ENCODE measurements at places on chromosomes 1 and 21.

DNA sequence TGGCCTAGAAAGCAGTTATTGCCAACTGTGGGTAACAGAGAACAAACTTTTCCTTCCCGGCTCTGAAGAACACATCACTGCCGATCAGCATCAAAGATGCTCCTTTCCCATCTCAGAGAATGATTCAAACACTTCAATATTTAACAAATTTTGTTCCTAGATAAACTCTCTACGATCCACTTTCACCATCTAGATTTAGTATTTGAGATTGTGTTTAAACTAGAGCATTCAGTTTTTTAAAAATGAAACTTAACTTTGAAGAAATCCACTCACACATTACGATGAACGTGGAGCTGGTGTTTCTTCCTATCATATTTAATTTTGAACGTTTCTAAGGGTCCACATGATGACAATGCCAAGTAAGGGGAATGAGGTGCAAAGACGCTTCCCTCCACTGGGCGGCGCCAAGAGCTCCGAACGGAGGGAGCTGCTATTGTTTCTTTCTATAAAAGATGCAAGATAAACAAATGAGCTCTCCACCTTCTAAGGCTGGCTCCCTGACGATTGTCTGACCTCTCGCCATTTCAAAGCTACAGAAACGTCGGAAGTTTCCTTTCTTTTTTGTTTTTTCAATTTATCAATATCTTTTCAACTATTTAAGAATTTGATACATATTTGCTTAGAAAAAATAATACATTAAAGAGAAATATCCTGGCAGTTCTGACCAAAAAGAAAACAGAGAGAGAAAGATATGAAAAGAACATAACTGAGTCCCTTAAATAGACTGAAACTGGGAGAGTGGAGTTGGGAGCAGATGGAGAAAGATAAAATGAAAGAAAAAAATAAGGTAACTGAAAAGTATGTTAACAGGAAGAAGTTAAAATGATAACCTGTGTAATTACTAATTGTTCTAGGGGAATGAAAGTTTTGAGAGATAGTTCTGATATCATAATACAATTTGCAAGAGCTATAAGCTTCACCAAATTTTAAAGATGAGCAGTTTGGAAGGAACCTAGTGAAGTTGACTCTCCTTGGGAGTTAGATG is 4.4 kb upstream of the BARHL2 start:
- peak; percentile 85 for DNase-seq

DNA sequence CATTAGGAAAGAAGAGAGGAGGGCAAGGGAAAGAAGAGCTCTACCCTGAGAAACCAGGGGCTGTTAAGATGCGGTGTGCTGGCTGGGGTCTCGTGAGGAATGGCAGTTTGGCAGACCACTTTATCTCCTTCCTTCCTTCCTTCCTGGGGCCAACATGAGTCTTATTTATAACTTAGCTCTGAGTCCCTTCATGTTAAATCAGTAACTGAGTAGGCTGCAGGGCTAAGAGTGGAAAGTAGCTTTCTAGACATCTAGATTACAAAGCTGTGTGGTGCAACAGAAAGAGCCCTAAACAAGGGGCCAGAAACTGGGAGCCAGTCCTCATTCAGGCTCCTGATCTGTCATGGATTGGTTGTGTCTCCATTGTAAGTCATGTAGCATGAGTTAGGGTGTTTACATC is 135.4 kb upstream of the DUSP10 start:
- no peak for DNase-seq

DNA sequence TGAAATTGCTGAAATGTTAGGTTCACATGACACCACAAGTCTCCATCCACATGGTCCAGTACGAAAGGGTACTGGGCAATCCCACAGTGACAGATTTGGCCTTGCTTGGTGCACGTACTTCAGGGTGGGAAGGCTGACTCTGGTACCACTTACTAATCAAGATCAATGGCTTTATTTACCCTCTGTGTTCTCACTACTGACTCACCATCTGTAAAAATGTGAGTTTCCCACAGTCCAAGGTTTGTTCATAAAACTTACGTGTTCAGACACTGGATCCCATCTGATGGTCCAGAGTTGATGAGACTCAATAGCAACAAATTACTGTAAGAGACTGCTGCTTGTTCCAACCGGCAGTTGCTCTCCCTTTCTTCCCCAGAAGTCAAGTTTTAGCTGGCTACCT is 231.7 kb downstream of the LMX1A start:
- no peak for DNase-seq

GRCh38 chr1:29186252-29186651 is 4.6 kb upstream of the SRSF4 start:
- DNase-seq, result no peak

- no peak for DNase-seq
These were observed 65.0 kb downstream of the LRRC40 start for GRCh38 chr1:70140343-70140742.

DNA sequence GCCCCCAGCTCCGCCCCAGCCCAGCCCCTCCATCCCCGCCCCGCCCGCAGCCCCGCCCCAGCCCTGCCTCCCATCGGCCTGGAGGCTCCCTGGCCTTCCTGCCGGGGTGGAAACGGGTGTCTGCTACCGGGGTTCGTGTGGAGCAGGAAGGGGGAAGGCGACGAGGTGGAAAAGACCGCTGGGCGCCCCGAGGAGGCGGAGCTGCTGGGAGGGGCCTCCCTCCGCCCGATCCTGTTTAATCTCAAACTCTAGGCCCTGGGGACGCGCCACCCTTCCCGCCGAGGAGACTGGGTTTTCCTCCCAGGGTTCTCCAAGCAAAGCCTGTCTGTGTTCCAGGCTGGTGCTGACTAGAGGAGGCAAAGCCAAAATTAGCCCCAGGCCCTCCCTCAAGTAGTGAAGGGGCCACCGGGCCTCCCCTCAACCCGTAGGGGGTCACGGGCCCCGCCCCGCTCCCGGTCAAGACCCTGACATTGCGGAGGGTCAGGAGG is 16.2 kb upstream of the TTLL10 start:
- peak; percentile 60 for DNase-seq

GRCh38 chr1:108120163-108120562 is 80.0 kb downstream of the SLC25A24 start:
- no peak for DNase-seq

DNA sequence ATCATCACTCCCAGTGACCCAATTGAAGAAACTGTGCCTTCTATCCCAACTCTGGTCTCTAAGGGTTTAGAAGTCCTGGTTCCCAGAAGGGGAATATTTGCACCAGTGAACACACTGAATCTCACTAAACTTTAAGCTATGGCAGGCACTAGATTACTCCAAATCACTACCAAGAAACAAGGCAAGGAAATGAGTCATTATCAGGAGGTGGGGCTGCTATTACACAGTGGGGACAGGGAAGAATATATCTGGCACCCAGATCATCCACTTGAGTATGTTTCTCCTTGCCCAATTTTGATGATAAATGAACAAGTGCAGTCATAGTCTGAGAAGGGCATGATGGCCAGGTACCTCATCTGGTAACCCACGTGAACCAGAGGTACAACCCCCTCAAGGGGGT is 7.0 kb downstream of the MRPL9 start:
- DNase-seq, result no peak

- DNase-seq, result no peak
These were observed 35.7 kb downstream of the C1orf216 start for GRCh38 chr1:35683012-35683411.

DNA sequence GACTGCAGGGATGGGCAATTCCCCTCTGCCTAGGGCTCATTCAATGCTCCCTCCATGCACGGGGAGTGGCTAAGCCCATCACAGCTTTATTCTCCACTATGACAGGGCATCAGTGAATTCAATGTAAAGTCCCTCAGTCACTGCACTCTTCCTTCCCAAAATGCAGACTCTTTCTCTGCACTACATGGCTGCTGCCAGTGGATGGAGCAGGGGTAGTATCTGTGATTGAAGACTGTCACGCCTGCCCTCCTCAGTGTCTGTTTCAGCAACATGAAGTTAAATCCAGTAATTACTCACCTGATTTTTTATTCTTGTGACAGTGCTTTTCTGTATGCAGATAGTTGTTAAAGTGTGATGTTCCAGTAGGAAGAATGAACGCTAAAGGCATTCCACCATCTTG is 1323.2 kb downstream of the AMY1C start:
- no peak for DNase-seq

DNA sequence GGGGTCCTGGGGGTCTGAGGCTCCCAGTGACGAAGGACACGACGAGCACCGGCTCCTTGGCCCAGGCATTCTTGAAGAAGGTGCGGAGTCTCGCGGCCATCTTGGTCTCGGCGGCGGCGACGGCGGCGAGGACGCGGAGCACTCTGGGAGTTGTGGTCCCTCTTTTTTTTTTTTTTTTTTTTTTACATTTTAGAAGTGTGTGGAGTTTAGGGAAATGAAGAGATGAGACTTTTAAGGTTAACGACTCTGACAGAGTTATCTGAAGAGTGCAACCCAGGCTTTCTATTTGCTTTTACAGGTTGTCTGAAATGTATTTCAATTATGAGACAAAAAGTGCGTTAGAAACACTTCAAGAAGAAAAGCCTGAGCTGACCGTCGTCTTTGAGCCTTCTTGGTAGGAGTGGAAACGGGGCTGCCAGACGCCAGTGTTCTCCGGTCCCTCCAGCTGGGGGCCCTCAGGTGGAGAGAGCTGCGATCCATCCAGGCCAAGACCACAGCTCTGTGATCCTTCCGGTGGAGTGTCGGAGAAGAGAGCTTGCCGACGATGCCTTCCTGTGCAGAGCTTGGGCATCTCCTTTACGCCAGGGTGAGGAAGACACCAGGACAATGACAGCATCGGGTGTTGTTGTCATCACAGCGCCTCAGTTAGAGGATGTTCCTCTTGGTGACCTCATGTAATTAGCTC is 9.7 kb downstream of the OR2B11 start:
- DNase-seq, result peak; percentile 15

DNA sequence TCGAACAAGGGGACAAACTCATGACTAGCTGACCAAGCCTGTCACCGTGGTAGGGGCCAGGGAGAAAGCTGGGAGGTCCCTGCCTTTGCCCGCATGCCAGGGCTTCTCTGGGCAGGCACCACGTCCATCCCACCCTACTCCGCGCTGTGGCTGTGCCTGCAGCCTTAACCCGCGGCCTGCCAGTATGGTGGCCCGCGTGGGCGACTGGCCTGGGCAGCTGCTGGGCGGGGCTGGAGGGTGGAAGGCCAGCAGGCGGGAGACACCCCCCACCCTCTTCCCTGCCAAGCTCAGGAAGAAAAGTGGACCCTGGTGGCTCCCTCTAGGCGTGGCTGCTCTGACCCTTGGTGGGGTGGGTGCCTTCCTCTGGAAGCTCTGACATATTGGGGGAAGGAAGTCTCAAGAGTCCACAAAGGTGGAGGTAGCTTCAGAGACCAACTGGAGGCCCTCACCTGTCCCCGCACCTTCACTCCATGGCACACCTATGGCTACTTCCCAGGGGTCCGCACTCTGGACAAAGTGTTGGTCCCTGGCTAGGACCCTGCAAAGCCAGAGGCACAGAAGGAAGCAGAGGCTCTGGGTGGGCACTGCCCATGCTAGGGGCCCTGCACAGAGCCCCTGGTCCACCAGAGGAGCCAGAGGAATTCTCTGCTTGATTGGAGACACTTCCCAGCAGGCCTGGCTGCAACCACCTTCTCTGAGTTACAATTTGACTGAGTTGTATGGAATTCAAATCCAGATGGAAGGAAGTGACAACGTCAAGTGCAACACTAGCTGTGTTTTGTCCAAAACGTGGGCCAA is 3.3 kb upstream of the SKI start:
- DNase-seq, result no peak

- DNase-seq, result no peak
These were observed 256.3 kb upstream of the ADGRL4 start for GRCh38 chr1:79262745-79263258.

DNA sequence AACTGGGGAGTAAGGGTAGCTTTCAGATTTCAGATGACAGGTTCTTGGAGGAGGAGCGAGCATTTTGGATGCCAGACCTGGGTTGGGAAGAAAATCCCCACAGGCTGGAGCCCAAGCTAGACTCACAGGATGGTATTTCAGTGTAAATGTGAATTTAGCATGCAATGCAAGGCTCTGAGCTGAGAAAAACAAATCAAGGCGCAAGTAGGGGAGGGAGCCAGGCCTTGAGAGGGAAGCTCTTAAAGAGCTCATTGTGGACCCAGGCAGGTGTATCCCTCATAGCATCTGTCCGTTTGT is 386.1 kb downstream of the MATN1 start:
- peak; percentile 19 for DNase-seq

- no peak for DNase-seq
These were observed 357.1 kb downstream of the OMA1 start for GRCh38 chr1:58189453-58189852.

DNA sequence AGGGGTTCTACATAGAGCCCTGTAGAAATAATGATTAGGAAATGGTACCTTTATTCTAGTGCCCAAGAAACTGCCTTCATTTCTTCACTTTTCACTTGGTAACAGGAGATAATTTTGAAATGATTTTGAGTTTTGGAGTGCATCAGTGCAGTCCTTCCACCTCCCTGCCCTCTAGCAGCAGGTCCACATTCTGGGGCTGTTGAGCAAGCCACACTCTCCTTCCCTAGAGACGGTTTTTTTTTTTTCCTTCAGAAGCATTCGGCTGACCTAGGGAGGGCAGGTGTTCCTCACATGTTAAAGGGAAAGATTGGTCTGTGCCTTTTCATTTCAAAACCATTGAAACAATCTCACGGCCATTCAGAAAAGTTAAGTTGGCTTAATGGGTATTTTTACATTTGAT is 39.8 kb downstream of the SLC37A1 start:
- DNase-seq, result no peak

DNA sequence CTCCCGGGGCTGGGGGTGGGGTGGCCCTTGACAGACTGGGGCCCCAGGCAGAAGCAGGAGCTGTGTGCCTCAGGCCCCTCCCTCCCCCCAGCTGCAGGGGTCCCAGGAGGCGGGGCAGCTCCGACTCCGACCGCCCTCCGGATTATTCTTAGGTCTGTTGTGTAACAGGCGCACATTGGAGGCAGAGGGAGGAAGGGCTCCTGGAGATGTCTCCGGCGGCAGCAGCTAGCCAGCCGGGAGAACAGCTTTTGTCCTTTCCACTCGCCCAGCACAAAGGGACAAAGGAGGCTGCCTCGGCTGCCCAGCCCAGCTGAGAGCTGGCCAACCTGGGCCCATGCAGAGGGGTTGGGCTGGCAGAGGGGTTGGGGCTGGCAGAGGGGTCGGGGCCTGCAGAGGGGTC is 29.7 kb upstream of the PLCH2 start:
- DNase-seq, result no peak

- DNase-seq, result no peak
These were observed 35.5 kb upstream of the ZNF362 start for GRCh38 chr1:33220676-33221384.

- no peak for DNase-seq
These were observed 222.7 kb downstream of the TM2D1 start for GRCh38 chr1:61501971-61502916.

DNA sequence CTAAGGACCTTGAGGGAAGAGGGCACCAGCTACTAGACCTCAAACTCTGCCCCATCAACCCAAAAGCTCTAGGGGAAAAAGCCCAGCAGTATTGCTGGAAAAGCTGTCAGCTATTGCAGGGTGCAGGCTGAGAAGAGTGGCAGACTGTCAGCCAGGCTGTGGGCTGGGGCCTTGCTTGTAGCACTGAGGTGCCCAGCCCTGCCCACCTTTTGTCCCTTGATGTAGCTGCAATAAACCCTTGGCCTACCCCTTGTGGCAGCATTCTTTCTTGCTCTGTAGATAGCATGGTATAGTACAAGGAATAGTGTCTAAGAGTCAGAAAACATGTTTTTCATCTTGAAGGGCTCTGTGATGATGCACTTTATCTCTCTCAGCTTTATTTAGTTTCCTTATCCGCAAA is 39.4 kb downstream of the CDC14A start:
- no peak for DNase-seq
